ENCODE measurements at places on chromosomes 7 and 10. TPM values are rescaled to one million over a fixed set of nuclear protein-coding genes. Genes with fewer than 3 reads are reported as not detected.

GRCh38 chr7:18126281-18126680 is 98.6 kb upstream of the PRPS1L1 start:
- no peak overlapping the region for H3K4me3 ChIP-seq
- H3K4me1 ChIP-seq, result peaks cover 2% of the 10 kb centered on the region
- DNase-seq, result no peak
- no peaks in the 10 kb centered on the region for H3K36me3 ChIP-seq

ARMS2 gene
- total RNA-seq, result not detected

DNA sequence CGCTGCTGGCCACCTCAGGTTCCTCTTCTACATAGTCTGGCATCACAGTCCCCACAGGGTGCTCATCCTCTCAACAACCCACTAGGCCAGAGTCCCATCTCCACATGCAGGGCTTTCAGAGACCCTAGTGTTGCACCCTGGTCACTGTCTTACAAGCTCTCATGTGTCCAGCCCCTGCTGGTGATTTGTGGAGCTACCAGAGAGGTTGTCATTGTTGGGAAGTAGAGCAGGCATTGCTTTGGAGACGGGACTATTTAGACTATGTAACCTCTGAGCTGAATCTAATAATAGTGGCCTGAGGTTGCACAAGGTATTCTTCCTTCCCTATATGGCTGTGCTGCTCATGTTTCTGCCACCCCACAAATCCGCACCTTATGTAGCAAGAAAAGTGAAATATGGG is 135.3 kb upstream of the VWC2 start:
- H3K4me3 ChIP-seq, result no peak overlapping the region
- no peak for DNase-seq
- H3K27me3 ChIP-seq, result no peaks in the 10 kb centered on the region
- H3K4me1 ChIP-seq, result no peaks in the 10 kb centered on the region

FAM180A gene
- 0.62 TPM for total RNA-seq

HOXA13 gene
- 0.40 TPM for total RNA-seq

- no peak for DNase-seq
- H3K27me3 ChIP-seq, result no peaks in the 10 kb centered on the region
- H3K4me1 ChIP-seq, result peaks cover 10% of the 10 kb centered on the region
- no peak overlapping the region for H3K4me3 ChIP-seq
Observed at GRCh38 chr10:31999070-31999660, 57.1 kb downstream of the KIF5B start.

DNA sequence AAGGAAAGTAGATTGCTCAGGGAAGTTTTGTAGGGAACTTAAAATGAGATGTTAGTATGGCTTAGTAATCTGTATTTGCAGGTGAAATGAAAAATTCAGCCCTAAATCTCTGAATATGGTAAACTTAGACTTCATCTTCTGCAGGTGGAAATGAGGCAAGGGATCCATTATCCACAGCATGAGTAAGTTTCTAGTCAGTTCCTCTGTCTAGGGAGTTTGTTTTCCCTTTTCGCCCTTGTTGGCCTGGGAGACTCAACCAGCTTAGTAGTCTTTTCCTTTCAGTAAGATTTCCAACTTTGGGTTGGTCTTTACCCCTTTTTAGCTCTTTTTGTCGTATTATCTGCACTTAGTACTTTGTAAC is 65.6 kb downstream of the ZEB1 start:
- H3K36me3 ChIP-seq, result peaks cover 2% of the 10 kb centered on the region
- no peaks in the 10 kb centered on the region for H3K4me1 ChIP-seq
- no peak overlapping the region for H3K27ac ChIP-seq
- H3K27me3 ChIP-seq, result no peaks in the 10 kb centered on the region
- no peak overlapping the region for H3K4me3 ChIP-seq

- H3K27me3 ChIP-seq, result no peaks in the 10 kb centered on the region
- H3K27ac ChIP-seq, result no peak overlapping the region
- H3K4me1 ChIP-seq, result no peaks in the 10 kb centered on the region
Observed at GRCh38 chr7:7369134-7369533, 166.5 kb downstream of the COL28A1 start.

DNA sequence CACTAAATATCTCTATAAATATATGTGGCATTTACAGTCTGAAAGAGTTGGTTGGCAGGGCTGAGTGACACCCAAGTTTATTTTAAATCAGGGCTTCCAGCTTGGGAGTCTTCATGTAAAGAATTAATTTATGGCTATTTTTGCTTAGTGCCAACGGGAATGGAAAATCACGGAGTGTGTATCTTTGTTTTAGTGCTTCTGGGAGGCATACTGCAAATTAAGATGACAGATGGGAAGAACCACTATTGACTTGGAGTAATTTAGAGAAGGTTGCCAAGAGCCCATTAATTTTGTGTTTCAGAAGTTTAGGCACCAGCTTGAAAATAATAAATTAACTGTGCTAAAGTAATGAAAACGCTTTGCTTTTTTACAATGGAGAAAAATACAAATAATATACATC is 135.2 kb downstream of the GPR37 start:
- no peak for DNase-seq
- H3K27ac ChIP-seq, result no peak overlapping the region
- H3K36me3 ChIP-seq, result no peaks in the 10 kb centered on the region
- H3K4me3 ChIP-seq, result no peak overlapping the region
- no peaks in the 10 kb centered on the region for H3K4me1 ChIP-seq

EBLN1 gene
- total RNA-seq, result 0.09 TPM

PCDH15 gene
- 0.27 TPM for total RNA-seq

C10orf143 gene
- total RNA-seq, result 1.1 TPM

C7orf57 gene
- total RNA-seq, result 0.09 TPM

GRCh38 chr7:133770863-133771492 is 356.2 kb upstream of the LRGUK start:
- no peak overlapping the region for H3K4me3 ChIP-seq
- no peak for DNase-seq
- no peaks in the 10 kb centered on the region for H3K36me3 ChIP-seq
- H3K27ac ChIP-seq, result no peak overlapping the region
- no peaks in the 10 kb centered on the region for H3K27me3 ChIP-seq

JCAD gene
- total RNA-seq, result 33.4 TPM

GRCh38 chr7:38169847-38170246 is 8.2 kb upstream of the STARD3NL start:
- DNase-seq, result peak; percentile 65
- no peak overlapping the region for H3K4me3 ChIP-seq
- H3K27ac ChIP-seq, result peak overlapping the region; percentile 43
- H3K4me1 ChIP-seq, result peaks cover 4% of the 10 kb centered on the region
- H3K27me3 ChIP-seq, result no peaks in the 10 kb centered on the region
- H3K36me3 ChIP-seq, result no peaks in the 10 kb centered on the region

LRIT1 gene
- not detected for total RNA-seq

GRCh38 chr10:78563314-78563713 is 505.5 kb upstream of the ZMIZ1 start:
- peak overlapping the region; percentile 43 for H3K27ac ChIP-seq
- no peaks in the 10 kb centered on the region for H3K36me3 ChIP-seq
- H3K4me3 ChIP-seq, result no peak overlapping the region
- peak; percentile 91 for DNase-seq

GRCh38 chr10:102065561-102066398 is 631 bp downstream of the HPS6 start:
- peak overlapping the region; percentile 76 for H3K27ac ChIP-seq
- H3K4me1 ChIP-seq, result peaks cover 19% of the 10 kb centered on the region
- no peak for DNase-seq
- H3K36me3 ChIP-seq, result peaks cover 14% of the 10 kb centered on the region
- no peaks in the 10 kb centered on the region for H3K27me3 ChIP-seq

NEUROG3 gene
- not detected for total RNA-seq

GRCh38 chr7:5525271-5526099 is 101.9 kb upstream of the TNRC18 start:
- peak overlapping the region; percentile 69 for H3K27ac ChIP-seq
- H3K27me3 ChIP-seq, result no peaks in the 10 kb centered on the region
- DNase-seq, result peak; percentile 59
- no peak overlapping the region for H3K4me3 ChIP-seq
- peaks cover 20% of the 10 kb centered on the region for H3K4me1 ChIP-seq

DNA sequence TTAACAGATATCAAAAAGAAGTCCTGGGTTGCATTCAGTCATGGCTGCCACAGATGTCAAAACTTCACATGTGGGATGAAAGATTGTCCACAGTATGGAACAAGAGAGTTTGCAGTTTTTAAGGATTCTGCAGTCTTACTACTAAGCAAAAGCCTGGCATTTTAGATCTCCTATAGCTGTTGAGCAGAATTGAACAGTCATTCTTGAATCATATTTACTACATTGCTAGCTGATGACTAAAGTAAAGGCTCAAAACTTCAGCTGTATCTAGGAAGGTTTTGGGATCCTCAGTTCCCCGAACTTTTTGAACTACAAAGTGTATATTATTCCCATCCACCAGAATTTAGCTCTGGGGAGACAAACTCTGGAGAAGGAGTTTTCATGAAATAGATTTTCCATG is 31.0 kb downstream of the BET1 start:
- H3K36me3 ChIP-seq, result no peaks in the 10 kb centered on the region
- no peak for DNase-seq
- H3K4me1 ChIP-seq, result no peaks in the 10 kb centered on the region
- no peaks in the 10 kb centered on the region for H3K27me3 ChIP-seq
- no peak overlapping the region for H3K4me3 ChIP-seq

- H3K27ac ChIP-seq, result no peak overlapping the region
- no peak overlapping the region for H3K4me3 ChIP-seq
- peak; percentile 4 for DNase-seq
- no peaks in the 10 kb centered on the region for H3K36me3 ChIP-seq
- H3K4me1 ChIP-seq, result no peaks in the 10 kb centered on the region
- no peaks in the 10 kb centered on the region for H3K27me3 ChIP-seq
Observed at GRCh38 chr7:9231630-9232121, 798.3 kb downstream of the NXPH1 start.

STEAP2 gene
- total RNA-seq, result 7.1 TPM

KLF6 gene
- total RNA-seq, result 40.7 TPM

GRCh38 chr10:76576276-76576962 is 1061.2 kb downstream of the KCNMA1 start:
- H3K4me1 ChIP-seq, result peaks cover 1% of the 10 kb centered on the region
- H3K27me3 ChIP-seq, result no peaks in the 10 kb centered on the region
- DNase-seq, result no peak
- H3K27ac ChIP-seq, result no peak overlapping the region

GRM3 gene
- 0.04 TPM for total RNA-seq

GRCh38 chr7:28705350-28705749 is 252.8 kb downstream of the TRIL start:
- no peak for DNase-seq
- H3K36me3 ChIP-seq, result peaks cover 7% of the 10 kb centered on the region
- H3K27ac ChIP-seq, result no peak overlapping the region
- H3K4me3 ChIP-seq, result no peak overlapping the region

- H3K27ac ChIP-seq, result no peak overlapping the region
- H3K4me1 ChIP-seq, result peaks cover 5% of the 10 kb centered on the region
- H3K36me3 ChIP-seq, result no peaks in the 10 kb centered on the region
- DNase-seq, result peak; percentile 50
Observed at GRCh38 chr10:21100190-21100589, 203.1 kb upstream of the NEBL start.

- no peaks in the 10 kb centered on the region for H3K27me3 ChIP-seq
- H3K4me3 ChIP-seq, result no peak overlapping the region
- H3K36me3 ChIP-seq, result no peaks in the 10 kb centered on the region
Observed at GRCh38 chr10:14736600-14737081, 38.1 kb downstream of the FAM107B start.

GRCh38 chr10:22581461-22581860 is 132.9 kb downstream of the PIP4K2A start:
- DNase-seq, result no peak
- H3K4me3 ChIP-seq, result no peak overlapping the region
- no peak overlapping the region for H3K27ac ChIP-seq

GRCh38 chr10:62627983-62628382 is 176.5 kb upstream of the ADO start:
- H3K4me1 ChIP-seq, result peaks cover 9% of the 10 kb centered on the region
- no peaks in the 10 kb centered on the region for H3K27me3 ChIP-seq
- DNase-seq, result no peak
- H3K27ac ChIP-seq, result no peak overlapping the region
- H3K36me3 ChIP-seq, result no peaks in the 10 kb centered on the region

GRCh38 chr10:24883176-24883575 is 69.2 kb downstream of the PRTFDC1 start:
- H3K4me3 ChIP-seq, result no peak overlapping the region
- no peak overlapping the region for H3K27ac ChIP-seq
- H3K27me3 ChIP-seq, result no peaks in the 10 kb centered on the region
- H3K4me1 ChIP-seq, result no peaks in the 10 kb centered on the region
- H3K36me3 ChIP-seq, result no peaks in the 10 kb centered on the region

EZH2 gene
- 13.1 TPM for total RNA-seq

- H3K27me3 ChIP-seq, result no peaks in the 10 kb centered on the region
- no peak overlapping the region for H3K4me3 ChIP-seq
- H3K4me1 ChIP-seq, result no peaks in the 10 kb centered on the region
- H3K27ac ChIP-seq, result no peak overlapping the region
- peak; percentile 25 for DNase-seq
Observed at GRCh38 chr7:21580073-21580521, 37.3 kb downstream of the DNAH11 start.

Measured in muscle of leg (tissue), 16 donors.